ENCODE measurements at places on chromosomes 6 and 20. TPM values are rescaled to one million over a fixed set of nuclear protein-coding genes. Genes with fewer than 3 reads are reported as not detected.

Gene RIPPLY2
- not detected for total RNA-seq

GRCh38 chr20:17806107-17806506 lies 106.3 kb downstream of the BANF2 start:
- H3K36me3 ChIP-seq, result no peaks in the 10 kb centered on the region
- H3K4me1 ChIP-seq, result no peaks in the 10 kb centered on the region
- no peak overlapping the region for H3K4me3 ChIP-seq
- H3K27ac ChIP-seq, result no peak overlapping the region

GRCh38 chr20:17693444-17694001 lies 6.2 kb upstream of the BANF2 start:
- no peaks in the 10 kb centered on the region for H3K36me3 ChIP-seq
- H3K27ac ChIP-seq, result no peak overlapping the region
- H3K4me3 ChIP-seq, result no peak overlapping the region
- no peaks in the 10 kb centered on the region for H3K4me1 ChIP-seq
- peaks cover 32% of the 10 kb centered on the region for H3K27me3 ChIP-seq

- H3K27me3 ChIP-seq, result peaks cover 5% of the 10 kb centered on the region
- peaks cover 6% of the 10 kb centered on the region for H3K4me1 ChIP-seq
- H3K4me3 ChIP-seq, result no peak overlapping the region
- no peak for DNase-seq
- no peaks in the 10 kb centered on the region for H3K36me3 ChIP-seq
Observed at GRCh38 chr6:21996425-21997118, 300.3 kb downstream of the PRL start.

Gene ATP6V1G2
- 5.5 TPM for total RNA-seq
